Activated CD4-positive, CD25-positive, alpha-beta regulatory T cell (primary cell): ENCODE measurements at places on chromosomes 16 and 17.

GRCh38 chr17:3845621-3846436 lies at the start of gene NCBP3:
NCBP3 (minus strand) TSS chr17:3846246; CDS start chr17:3846223, 23 bp downstream.
- DNase-seq = peak; percentile 88

DNA sequence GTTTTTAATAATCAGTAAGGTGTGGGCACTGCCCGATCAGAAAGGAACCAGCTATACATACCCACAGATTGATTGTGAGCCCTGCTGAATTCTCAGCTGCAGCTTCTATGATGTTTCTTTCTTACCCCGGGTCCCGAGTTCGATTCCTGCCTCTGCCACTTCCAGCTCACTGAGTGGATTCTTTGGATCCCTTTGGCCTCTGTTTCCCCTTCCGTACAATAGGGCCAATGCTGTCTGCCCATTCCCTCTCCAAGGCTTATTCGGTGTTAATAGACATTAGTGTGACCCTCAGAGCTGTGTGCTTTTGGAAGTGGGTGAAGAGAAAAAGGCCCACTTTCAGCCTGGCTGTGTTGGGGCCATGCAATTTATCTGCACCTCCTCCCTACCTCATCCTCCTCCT lies 115.8 kb downstream of the IRX5 start:
- no peak for DNase-seq

DNA sequence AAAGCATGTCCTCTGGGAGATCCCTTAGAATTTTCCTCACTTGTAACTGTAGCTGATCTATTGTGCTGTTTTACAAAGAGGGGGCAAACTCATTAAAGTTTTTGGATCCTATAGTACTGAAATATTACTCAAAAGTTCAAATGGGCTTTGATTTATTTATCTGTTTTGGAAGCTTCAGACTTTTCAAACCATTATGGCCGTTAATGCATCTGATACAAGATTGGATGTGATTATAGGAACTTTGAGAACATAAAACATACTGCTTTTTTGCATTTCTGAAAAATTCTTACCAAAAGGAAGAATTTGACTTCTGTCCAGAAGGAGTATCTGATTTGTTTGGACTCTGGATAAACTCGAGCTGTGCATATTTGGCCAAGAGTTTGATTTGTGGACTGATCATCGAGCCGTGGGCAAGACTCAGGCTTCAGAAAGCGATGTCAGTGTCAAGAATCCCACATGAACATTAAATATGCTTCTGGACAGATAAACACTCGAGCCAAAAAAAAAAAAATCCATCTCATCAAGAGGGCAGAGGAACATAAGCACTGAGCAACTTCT lies 8.2 kb upstream of the MARCHF10 start:
- DNase-seq = no peak

DNA sequence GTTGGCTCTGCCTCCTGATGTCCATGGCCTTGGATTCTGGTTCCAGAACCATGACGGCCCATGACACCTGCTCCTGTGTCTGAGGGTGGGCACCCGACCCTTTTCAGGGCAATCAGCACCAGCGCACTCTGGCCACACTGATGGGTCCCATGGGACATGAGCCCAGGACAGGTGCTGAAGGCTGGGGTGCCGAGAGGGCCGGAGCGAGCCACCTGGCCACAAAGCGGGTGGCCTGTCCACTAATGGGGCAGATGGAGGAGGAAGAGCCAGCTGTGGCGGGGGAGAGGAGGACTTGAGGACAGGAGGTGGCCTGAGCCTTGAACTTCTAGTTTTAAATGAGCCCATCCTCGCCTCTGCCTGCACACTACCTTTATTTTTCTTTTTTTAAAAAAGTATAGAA lies 31.2 kb upstream of the MTSS2 start:
- DNase-seq = no peak

- no peak for DNase-seq
Measured at GRCh38 chr16:75379339-75379738, 54.0 kb downstream of the CFDP1 start.

DNA sequence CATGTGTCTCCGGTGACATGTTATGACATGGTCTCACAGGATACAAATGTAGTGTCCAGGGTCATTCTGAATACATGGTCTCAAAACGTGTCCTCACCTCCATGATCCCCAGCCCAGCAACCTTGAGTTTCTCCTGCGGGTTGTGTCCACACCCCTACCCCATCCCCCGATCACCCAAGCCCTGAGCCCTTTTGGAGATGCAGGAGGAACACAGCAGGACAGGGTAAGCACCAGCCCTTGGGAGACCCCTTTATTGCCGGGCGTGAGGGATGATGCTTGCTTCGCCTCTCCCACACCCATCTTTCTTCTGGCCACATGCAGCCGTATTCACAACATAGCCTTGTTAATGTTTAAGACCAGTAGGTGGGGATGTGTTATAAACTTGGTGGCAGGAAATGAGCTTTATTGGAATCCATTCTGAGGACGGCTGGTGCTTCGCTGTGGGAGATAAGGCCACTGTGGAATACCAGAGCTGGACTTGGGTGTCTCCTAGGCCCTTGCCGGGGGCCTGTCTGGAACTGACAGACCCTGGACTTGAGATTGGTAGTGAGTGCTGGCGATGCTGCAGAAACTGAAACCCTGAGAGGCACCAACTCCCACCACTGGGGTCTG lies 5.5 kb downstream of the TMEM132E start:
- no peak for DNase-seq

DNA sequence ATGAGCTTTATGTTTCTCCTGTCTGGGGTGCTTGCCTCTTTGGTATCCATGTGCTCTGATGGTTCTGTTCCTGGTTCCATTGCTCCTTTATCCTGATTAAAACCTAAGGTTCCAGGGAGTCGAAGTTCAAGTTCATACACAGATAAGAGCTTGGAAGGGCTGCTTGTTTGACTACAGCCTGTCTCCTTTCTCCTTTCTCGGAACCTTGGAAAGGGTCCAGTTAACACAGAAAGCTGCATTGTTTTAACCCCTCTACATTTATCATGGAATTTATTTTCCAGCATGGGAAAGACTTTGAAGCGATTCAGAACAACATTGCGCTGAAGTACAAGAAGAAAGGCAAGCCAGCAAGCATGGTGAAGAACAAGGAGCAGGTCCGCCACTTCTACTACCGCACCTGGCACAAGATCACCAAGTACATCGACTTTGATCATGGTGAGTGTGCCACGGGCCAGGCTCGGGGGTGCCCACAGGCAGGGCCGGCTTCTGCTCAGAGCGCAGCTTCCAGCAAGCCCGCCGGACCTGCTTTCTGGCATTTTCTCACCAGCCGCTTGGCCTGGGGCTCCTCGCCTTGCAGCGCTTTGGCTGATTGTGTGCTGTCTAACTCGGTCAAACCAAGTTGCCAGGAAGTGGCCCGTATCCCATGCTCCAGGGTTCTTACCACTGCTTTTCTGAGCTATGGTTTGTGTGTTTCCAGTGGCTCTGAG lies 19.9 kb downstream of the CRAMP1 start:
- no peak for DNase-seq

GRCh38 chr17:73511719-73512115 lies 132.5 kb downstream of the SDK2 start:
- DNase-seq = no peak

DNA sequence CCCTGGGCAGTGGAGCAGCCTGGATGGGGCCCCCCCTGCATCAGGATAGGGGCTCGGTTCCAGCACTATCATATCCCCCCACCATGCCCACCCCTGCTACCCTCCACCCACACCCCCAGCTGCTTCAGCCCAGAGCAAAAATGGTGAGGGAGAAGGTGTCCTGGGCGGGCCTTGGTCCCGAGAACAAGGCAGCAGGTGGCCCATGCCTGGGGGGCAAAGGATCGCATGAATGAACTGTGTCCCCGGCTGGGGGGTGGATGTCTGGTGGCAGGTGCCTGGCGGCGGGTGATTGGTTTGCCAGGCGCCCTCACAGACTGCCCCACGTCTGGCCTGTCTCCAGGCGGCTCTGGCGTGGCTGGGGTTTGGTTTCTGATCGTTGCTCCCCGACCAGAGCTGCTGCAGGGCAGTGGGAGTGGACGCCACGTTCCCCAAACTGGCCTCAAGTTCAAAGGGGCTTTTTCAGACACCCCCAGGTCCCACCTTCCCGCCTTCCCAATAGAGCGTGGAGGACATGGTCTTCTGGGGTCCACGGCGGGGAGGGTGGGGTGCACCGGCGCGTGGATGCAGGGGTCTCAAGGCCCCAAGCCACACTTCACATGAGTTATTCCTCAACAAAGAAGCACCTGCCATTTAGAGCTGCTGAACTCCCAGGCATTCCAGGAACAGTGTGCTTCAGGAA lies 12.6 kb downstream of the UTS2R start:
- no peak for DNase-seq

DNA sequence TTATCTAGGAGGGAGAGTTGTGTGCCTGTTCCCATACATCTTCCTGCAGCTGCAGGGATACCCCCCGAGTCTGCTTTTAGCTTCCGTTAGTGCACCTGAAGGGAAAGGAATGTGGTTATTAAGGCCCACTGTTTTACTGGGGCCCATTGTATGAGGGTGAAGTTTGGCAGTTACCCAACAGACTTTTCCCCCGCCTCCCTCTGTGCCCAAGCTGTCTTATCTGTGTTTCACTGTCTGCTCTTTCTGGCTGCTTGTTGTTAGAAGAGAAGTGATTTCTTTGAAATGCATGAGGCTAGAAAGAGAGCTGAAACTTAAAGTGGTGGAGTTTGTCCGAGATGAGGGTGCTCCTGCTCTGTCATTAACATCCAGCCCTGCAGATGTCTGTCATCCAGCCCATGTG lies 7.4 kb upstream of the OR1A2 start:
- DNase-seq = no peak

DNA sequence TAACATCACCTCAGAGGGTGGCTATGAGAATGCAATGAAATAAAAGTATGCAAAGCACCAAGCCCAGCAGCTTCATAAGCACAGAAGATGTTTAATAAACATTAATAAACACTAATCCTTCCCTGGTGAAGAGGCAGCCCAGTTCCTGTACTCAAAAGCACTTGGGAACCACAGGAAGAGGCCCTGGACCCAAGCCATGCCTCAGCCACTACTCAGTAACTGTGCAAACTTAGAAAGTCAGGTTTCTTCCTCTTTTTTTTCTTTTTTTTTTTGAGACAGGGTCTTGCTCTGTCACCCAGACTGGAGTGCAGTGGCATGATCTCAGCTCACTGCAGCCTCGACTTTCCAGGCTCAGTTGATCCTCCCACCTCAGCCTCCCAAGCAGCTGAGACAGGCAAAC lies 5.3 kb downstream of the ARHGAP17 start:
- DNase-seq = no peak

GRCh38 chr17:61456688-61457225 lies 4.5 kb downstream of the TBX4 start:
- no peak for DNase-seq

DNA sequence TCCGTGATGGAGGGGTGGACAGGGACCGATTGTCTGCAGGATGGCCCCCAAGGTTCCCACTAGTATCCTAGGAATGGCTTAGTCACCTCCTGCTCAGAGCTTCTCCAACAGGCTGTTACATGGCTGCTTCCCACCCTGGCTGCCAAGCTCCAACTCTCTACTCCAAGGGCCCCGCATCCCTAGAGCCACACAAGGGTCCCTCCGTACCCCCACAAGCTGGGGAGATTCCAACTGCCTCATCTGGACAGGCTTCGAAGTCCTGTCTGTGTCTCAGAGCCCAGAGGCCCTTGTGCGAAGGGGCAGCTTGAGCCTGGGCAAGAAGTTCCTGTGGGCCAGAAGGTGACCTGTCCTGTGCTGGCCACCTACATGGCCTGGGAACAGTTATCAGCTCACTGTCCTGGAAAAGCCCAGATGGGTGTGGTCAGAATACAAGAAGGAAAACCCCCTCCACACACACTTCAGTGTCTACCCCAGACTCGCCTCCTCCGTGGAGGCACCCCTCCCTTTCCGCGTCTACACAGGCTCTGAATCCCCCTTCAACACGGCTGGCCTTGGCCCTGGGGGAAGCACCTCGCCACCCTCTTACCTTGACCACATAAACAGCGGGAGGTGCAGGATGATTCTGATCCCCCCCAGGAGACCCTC lies 586 bp downstream of the MEAK7 start:
- DNase-seq = no peak

GRCh38 chr17:3927628-3928340 lies 11.5 kb upstream of the P2RX1 start:
- no peak for DNase-seq

DNA sequence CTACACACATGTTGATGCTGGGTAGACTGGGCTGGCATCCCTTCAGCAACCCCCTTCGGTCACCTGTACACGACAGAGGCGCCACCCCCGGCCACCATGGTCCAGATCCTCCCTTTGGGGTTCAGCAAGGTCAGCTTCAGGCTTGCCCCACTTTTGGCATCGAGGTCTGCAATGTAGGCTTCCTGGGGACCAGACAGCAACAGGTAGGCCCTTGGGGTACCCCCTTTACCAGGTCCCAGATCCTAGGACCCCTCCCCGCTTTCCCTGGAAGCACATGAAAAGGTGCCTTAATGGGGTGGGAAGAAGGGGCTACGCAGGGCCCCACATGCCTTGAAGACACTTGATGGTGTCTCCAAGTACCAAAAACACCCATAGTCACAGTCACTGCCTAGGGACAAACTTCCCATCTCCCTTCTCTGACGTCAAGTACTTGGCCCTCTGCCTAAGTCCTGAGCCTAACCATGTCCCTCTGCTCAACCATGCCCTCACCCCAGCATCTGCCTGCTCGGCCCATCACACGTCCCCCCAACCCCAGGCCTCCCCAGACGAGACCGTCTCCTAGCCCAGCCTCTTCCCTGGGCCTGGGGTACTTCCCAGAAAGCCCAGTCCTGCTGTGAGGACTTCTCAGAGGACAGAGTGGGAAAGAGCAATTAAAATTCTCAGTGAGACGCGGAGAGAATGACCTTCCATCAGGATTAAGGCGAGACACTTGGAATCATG lies 12.1 kb downstream of the ACLY start:
- no peak for DNase-seq

DNA sequence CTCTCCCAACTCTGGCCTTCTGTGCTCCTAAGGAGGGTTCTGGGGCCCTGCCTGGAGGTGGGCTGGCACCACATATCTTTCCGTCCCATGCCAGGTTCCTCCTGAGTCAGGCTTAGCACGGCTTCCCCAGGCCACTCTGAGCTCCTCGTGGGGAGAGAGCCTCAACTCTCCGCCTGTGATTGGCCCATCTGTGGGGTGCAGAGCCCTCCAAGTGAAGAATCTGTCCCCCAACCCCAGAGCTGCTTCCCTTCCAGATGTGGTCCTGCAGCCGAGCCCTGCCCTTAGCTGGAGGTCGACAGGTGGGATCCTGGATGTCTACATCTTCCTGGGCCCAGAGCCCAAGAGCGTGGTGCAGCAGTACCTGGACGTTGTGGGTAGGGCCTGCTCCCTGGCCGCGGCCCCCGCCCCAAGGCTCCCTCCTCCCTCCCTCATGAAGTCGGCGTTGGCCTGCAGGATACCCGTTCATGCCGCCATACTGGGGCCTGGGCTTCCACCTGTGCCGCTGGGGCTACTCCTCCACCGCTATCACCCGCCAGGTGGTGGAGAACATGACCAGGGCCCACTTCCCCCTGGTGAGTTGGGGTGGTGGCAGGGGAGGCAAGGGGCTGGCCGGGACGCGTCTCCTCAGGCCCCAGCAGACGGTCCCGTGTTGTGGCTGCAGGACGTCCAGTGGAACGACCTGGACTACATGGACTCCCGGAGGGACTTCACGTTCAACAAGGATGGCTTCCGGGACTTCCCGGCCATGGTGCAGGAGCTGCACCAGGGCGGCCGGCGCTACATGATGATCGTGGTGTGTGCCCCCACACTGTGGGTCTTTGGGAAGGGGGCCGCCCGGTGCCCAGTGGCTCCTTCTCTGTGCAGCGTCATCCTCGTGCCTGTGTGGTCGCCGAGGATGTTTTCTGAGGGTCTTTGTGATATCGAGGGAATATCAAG lies 6.9 kb downstream of the GAA start:
- no peak for DNase-seq
